PC-3 (cell line): ENCODE measurements at places on chromosomes 2 and 18. TPM values are rescaled to one million over a fixed set of nuclear protein-coding genes. Genes with fewer than 3 reads are reported as not detected.
A peak's percentile ranks its signal among the peaks of the same experiment; 100 is the strongest.

DNA sequence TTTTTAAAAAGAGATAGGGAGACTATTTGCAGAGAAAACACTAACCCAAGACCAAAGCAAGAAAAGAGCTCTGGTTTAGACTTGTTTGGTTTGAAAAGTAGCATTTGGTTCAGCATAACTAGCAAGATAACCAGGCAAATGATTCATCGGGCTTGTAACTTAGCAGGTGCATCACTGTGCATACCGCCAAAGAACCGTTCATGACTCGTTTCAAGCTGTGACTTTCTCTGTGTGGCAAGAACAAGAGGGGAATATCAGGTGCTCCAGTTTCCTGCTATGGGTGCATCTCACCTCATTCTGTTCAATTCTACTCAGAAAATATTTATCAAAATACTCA, 244.9 kb downstream of the ETAA1 start:
- H3K4me3 ChIP-seq: no peak overlapping the region
- H3K27ac ChIP-seq: no peak overlapping the region
- no peaks in the 10 kb centered on the region for H3K36me3 ChIP-seq
- peak; percentile 57 for DNase-seq
- no peaks in the 10 kb centered on the region for H3K27me3 ChIP-seq

DNA sequence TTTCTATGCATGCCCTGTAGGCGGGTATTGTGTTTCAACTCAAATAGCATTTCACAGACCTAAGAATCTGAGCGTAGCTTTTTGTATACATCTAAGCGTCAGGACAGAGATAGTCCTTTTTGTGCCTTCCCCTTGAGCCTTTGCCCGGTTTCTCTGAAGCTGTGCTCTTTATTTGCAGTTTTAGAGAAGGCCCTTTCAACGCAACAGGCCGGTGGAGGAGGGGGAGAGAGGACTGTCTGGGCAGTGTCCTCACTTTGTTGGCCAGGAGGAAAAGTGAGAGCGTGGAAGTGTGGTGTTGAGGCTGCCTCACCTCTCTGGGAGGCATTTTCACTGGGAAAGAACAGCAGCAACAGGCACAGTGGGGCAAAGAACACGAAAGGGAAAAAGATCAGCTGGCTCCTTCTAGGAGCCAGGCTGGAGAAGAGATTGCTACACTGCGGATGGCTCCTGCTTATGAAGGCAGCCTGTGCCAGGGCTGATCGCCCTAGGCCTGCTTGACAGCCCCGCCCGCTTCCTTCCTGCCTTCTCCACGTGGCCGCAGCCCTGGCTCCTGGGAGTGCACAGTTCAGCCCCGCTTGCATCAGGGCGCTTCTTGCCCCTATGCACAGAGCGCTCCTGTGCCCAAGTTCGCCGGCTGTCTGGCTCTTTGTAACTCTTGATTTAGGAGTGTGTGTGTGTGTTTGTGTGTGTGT, 195.6 kb upstream of the POU3F3 start:
- no peak overlapping the region for H3K4me3 ChIP-seq
- H3K27me3 ChIP-seq: peaks cover 63% of the 10 kb centered on the region
- H3K36me3 ChIP-seq: no peaks in the 10 kb centered on the region
- DNase-seq: no peak
- no peak overlapping the region for H3K27ac ChIP-seq

GRCh38 chr2:97660775-97661389, 3.0 kb downstream of the ACTR1B start:
- H3K4me3 ChIP-seq: no peak overlapping the region
- no peak for DNase-seq
- peaks cover 24% of the 10 kb centered on the region for H3K4me1 ChIP-seq
- H3K27ac ChIP-seq: no peak overlapping the region
- H3K27me3 ChIP-seq: no peaks in the 10 kb centered on the region

GRCh38 chr2:103788951-103789350, 1027.1 kb downstream of the TMEM182 start:
- peaks cover 12% of the 10 kb centered on the region for H3K4me1 ChIP-seq
- no peak overlapping the region for H3K27ac ChIP-seq
- DNase-seq: no peak
- H3K27me3 ChIP-seq: no peaks in the 10 kb centered on the region

DNA sequence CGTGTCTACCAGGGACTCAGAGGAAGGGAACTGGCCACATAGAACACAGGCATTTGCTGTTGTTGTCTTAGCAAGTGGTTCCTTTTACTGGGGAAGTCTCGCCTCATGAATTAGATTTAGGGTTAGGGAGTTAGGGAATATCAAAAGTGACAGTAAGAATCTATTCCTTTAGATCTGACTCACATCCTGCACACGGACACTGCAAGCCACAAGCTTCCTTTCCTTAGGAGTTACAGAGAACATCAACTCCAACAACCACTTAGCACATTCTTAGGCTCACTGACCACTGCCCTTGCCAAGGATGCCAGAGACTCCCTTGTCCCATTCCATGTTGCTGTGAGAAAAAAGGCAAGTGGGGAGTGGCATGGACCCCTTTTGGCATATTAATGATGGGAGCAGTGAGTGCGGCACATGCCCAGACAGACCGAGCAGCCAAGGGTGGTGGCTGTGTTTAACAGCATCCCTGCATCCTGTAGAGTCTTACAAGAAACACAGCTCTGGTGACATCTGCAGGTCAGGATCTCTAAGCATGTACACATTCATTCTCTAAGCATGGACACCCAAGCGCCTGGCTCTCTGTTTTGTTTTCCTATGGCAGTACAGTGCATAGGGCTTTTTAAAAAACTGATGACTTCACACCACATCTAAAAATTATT, 745.6 kb upstream of the RAB6C start:
- H3K4me1 ChIP-seq: no peaks in the 10 kb centered on the region
- no peak for DNase-seq

GRCh38 chr2:108635630-108636354, 83.5 kb upstream of the RANBP2 start:
- H3K36me3 ChIP-seq: no peaks in the 10 kb centered on the region; the same call in 1 of the 2 replicates
- no peak overlapping the region for H3K4me3 ChIP-seq
- peaks cover 33% of the 10 kb centered on the region for H3K4me1 ChIP-seq
- H3K27ac ChIP-seq: no peak overlapping the region

- no peak overlapping the region for H3K4me3 ChIP-seq
- no peaks in the 10 kb centered on the region for H3K27me3 ChIP-seq
- H3K4me1 ChIP-seq: no peaks in the 10 kb centered on the region
- no peaks in the 10 kb centered on the region; the same call in 1 of the 2 replicates for H3K36me3 ChIP-seq
- no peak overlapping the region for H3K27ac ChIP-seq
Measured at GRCh38 chr2:67581751-67582150, 184.6 kb downstream of the ETAA1 start.

- H3K4me1 ChIP-seq: peaks cover 8% of the 10 kb centered on the region
- H3K4me3 ChIP-seq: no peak overlapping the region
- DNase-seq: peak; percentile 38
- H3K36me3 ChIP-seq: no peaks in the 10 kb centered on the region
- H3K27me3 ChIP-seq: no peaks in the 10 kb centered on the region
- H3K27ac ChIP-seq: no peak overlapping the region
Measured at GRCh38 chr2:7841751-7842150, 840.1 kb upstream of the ID2 start.

DNA sequence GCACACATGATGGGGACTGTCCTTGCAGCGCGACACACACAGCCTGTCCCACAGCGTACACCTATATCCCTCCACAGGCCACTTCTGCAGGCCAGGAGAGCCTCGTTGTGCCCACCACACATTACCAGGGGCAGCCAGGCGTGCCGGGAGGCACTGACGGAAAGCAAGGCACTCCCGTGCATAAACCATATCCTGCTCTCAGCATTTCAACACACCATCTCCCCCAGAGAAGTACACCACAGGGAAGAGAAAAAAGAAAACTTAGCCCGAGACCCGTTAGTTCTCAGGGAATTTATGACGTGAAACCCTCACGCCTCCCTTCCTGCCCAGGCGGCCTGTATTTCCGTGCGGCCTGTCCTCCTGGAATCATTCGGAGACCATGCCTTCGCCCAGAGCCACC, 24.6 kb upstream of the SALL3 start:
- no peak overlapping the region for H3K4me3 ChIP-seq
- DNase-seq: no peak
- peaks cover 35% of the 10 kb centered on the region for H3K27me3 ChIP-seq
- H3K36me3 ChIP-seq: no peaks in the 10 kb centered on the region
- H3K4me1 ChIP-seq: no peaks in the 10 kb centered on the region

GRCh38 chr2:46813020-46813415, 102.6 kb downstream of the MCFD2 start:
- no peak overlapping the region for H3K4me3 ChIP-seq
- no peaks in the 10 kb centered on the region for H3K36me3 ChIP-seq
- no peak for DNase-seq
- H3K27me3 ChIP-seq: no peaks in the 10 kb centered on the region

GRCh38 chr2:136030406-136030805, 45.0 kb upstream of the DARS1 start:
- no peaks in the 10 kb centered on the region for H3K4me1 ChIP-seq
- H3K36me3 ChIP-seq: no peaks in the 10 kb centered on the region
- H3K27ac ChIP-seq: no peak overlapping the region
- no peak overlapping the region for H3K4me3 ChIP-seq

- H3K36me3 ChIP-seq: no peaks in the 10 kb centered on the region
- peaks cover 10% of the 10 kb centered on the region for H3K4me1 ChIP-seq
- no peaks in the 10 kb centered on the region for H3K27me3 ChIP-seq
- H3K4me3 ChIP-seq: no peak overlapping the region
- peak; percentile 45 for DNase-seq
- H3K27ac ChIP-seq: no peak overlapping the region
Measured at GRCh38 chr2:146246002-146246735, 1598.7 kb upstream of the ACVR2A start.

- H3K27me3 ChIP-seq: no peaks in the 10 kb centered on the region
- H3K4me3 ChIP-seq: no peak overlapping the region
- no peaks in the 10 kb centered on the region for H3K36me3 ChIP-seq
- peaks cover 19% of the 10 kb centered on the region for H3K4me1 ChIP-seq
Measured at GRCh38 chr2:157488877-157489276, 45.0 kb upstream of the CYTIP start.

- H3K4me3 ChIP-seq: peak overlapping the region; percentile 95; the same call in 1 of the 2 replicates
- peaks cover 34% of the 10 kb centered on the region for H3K36me3 ChIP-seq
- no peaks in the 10 kb centered on the region for H3K27me3 ChIP-seq
- H3K4me1 ChIP-seq: peaks cover 28% of the 10 kb centered on the region
Measured at GRCh38 chr2:12721566-12722446, 5.1 kb downstream of the TRIB2 start.

DNA sequence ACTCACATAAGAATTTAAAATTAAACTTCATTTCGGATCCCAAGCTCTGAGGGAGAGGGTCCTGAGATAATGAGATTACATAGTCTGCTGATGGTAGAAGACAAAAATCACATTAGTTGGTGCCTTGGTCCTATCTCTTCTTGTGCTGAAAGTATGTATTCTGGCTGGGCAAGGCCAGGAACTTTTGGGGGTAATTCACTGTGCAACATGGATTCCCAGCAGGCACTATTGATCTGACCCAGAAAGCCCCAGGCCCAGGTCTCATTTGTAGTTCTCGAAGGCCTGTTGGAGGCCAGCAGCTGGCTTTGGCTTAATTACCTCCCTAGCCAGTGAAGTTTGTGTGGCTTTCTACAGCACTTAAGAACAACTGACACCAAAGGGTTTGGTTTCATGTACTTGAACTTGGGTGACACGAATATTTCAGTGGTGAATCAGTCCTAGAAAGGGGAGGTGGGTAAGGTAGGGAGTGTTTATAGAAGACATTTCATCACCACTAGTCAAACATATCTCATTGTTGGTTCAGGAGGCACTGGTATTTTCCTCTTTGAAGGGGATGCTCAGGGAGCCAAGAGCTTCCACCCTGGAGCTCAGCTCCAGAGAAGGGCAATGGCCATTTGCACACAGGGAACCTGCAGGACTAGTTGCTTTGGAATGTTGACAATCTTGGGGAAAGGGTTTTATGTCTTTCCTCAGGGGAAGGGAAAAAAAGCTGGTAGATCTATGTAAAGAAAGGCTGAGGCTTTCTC, 217.8 kb downstream of the OSR1 start:
- no peaks in the 10 kb centered on the region for H3K36me3 ChIP-seq
- H3K27me3 ChIP-seq: no peaks in the 10 kb centered on the region
- H3K27ac ChIP-seq: peak overlapping the region; percentile 85
- H3K4me1 ChIP-seq: peaks cover 55% of the 10 kb centered on the region
- peak overlapping the region; percentile 4; the same call in 1 of the 2 replicates for H3K4me3 ChIP-seq

- DNase-seq: no peak
- H3K36me3 ChIP-seq: no peaks in the 10 kb centered on the region
- H3K4me1 ChIP-seq: no peaks in the 10 kb centered on the region
- H3K4me3 ChIP-seq: no peak overlapping the region
Measured at GRCh38 chr2:185891403-185891802, 152.8 kb downstream of the FSIP2 start.

DNA sequence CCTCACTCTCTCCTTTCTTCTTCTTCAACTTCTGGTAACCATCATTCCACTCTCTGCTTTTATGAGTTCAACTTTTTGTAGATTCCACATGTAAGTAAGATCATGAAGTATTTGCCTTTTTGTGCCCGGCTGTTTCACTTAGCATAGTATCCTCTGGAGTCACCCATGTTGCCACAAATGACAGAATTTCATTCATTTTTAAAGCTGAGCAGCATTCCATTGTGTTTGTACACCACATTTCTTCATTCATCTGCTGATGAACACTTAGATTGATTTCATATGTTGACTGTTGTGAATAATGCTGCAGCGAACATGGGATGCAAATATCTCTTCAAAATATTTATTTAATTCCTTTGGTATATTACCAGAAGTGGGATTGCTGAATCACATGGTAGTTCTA, 133.6 kb upstream of the ERBB4 start:
- no peaks in the 10 kb centered on the region for H3K36me3 ChIP-seq
- no peaks in the 10 kb centered on the region for H3K27me3 ChIP-seq
- no peak for DNase-seq
- no peak overlapping the region for H3K4me3 ChIP-seq

GRCh38 chr18:27845897-27846296, 331.0 kb downstream of the CDH2 start:
- no peaks in the 10 kb centered on the region for H3K36me3 ChIP-seq
- no peak overlapping the region for H3K4me3 ChIP-seq
- no peaks in the 10 kb centered on the region for H3K27me3 ChIP-seq
- no peak overlapping the region for H3K27ac ChIP-seq
- no peak for DNase-seq

- H3K4me1 ChIP-seq: peaks cover 63% of the 10 kb centered on the region
- DNase-seq: no peak
- no peaks in the 10 kb centered on the region for H3K27me3 ChIP-seq
- H3K4me3 ChIP-seq: peak overlapping the region; percentile 94; the same call in 1 of the 2 replicates
- H3K36me3 ChIP-seq: no peaks in the 10 kb centered on the region
Measured at GRCh38 chr2:64650296-64650695, 3.4 kb downstream of the SERTAD2 start.

- H3K36me3 ChIP-seq: no peaks in the 10 kb centered on the region
- DNase-seq: peak; percentile 5
- no peak overlapping the region for H3K4me3 ChIP-seq
- no peaks in the 10 kb centered on the region for H3K4me1 ChIP-seq
- no peaks in the 10 kb centered on the region for H3K27me3 ChIP-seq
Measured at GRCh38 chr18:57970356-57971095, 73.5 kb upstream of the NEDD4L start.

GRCh38 chr18:52118684-52119083, 221.3 kb upstream of the DCC start:
- DNase-seq: no peak
- no peaks in the 10 kb centered on the region for H3K36me3 ChIP-seq
- H3K27ac ChIP-seq: no peak overlapping the region

CNTNAP5 gene
- not detected in 2 replicates for total RNA-seq

MYCN gene
- total RNA-seq: not detected in 2 replicates

PLCL1 gene
- total RNA-seq: not detected in 2 replicates

GRHL1 gene
- total RNA-seq: 9.3 and 10.3 TPM in 2 replicates

KLHL41 gene
- total RNA-seq: 0.07 and 0.12 TPM in 2 replicates

CRYGC gene
- total RNA-seq: not detected in 2 replicates

CTNNA2 gene
- total RNA-seq: not detected in 2 replicates

CD8A gene
- total RNA-seq: 0.18 TPM in 1 of 2 replicates, not detected in the other
